ENCODE measurements at places on chromosomes 12 and 14.

GRCh38 chr12:77131977-77132490 lies 66.7 kb upstream of the E2F7 start:
- no peak for DNase-seq

DNA sequence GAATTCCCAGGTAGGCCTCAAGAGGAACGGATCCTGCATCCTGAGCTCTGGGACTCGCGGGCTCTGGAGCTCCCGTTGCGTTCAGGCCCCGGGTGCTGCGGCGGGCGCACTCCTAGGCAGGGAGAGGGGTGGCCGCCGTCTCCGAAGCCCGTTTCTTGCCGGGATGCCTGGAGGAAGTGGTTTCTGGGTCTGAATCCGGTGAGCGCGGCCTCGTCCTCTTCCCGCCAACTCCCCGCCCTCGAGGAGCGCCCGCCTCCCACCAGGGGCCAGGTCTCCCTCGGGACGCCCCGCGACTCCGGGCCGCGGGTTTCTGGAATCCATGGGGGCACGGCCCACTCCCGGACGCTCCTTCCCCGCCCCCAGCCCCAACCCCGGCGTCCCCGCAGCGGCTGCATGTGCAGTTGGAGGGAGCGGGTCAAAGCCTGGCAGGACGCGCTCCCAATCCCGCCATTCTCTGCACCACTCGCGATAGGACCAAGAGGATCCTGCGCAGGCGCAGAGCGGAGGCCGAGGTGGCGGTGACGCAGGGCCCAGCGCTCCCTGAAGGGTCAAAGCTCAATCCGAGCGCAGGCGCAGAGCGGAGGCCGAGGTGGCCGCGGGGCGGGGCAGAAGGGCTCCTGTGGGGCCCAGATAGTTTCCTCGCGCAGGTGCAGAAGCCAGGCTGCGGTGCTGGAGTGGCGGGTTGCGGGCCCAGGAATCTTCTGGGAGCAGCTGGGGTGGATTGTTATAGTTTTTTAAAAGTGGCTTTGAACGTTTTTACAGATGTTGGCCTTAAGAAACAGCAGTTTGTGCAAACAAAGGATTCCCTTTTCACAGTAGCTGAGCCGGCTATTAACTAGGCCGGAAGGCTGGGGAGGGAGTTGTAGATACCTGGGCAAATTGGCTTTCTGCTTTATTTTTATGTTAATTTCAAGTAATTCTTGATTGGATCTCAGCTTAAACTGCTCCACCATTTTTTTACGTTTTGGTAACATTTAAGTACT lies 796.4 kb downstream of the AACS start:
- no peak for DNase-seq

GRCh38 chr14:24057271-24057670 lies 5.5 kb downstream of the CARMIL3 start:
- DNase-seq = no peak

GRCh38 chr12:62879691-62880090 lies 55.3 kb downstream of the PPM1H start:
- no peak for DNase-seq

GRCh38 chr12:128843538-128843937 lies 9.7 kb upstream of the GLT1D1 start:
- no peak for DNase-seq

DNA sequence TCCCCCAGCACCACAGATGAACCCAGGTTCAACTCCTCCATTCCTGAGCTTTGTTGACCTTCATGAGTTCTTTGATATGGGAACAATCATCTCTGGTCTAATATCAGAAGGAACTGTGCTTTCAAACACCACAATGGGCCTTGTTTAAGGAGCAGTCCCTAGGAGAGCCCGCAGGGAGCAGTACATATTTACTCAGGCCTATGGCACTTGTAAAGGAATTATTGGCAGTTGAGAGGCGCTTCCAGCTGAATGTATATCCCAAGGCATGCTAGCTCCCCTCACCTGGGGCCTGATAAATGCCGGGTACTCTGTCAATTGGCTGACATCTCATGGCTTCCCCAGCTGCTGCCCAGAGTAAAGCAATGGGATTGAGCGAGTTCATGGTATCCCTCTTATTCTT lies 76.2 kb downstream of the ZFP36L1 start:
- DNase-seq = no peak

DNA sequence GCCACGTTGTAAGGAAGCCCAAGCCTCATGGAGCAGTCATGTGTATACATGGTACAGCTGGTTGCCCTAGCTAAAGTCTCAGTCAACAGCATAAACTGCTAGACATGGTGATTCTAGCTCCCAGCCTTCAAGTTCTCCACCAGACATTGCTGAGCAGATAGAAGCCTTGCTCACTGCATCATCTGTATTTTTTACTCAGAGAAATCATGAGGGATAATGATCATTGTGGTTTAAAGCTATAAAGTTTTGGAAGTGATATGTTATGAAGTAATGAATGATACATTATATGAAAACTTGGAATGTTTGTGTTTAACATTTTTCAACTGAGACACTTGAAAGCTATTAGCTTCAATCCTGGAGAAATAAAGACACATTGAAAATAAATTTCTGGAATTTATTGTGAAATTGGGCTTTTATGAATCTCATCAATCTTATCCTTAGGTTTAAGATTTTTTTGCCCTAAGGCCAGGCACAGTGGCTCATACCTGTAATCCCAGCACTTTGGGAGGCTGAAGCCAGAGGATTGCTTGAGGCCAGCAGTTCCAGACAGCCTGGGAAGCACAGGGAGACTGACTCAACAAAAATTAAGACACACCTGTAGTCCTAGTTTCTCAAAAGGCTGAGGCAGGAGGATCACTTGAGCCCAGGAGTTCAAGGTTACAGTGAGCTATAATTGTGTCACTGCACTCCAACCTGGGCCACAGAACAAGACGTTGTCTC lies 5.6 kb upstream of the NFATC4 start:
- no peak for DNase-seq

Measured in stimulated activated CD8-positive, alpha-beta memory T cell treated with anti-CD3 and anti-CD28 coated beads, Interleukin-7, amount 100 ng/mL, for 24 hours (primary cell).